HFFc6 (cell line): ENCODE measurements at places on chromosomes 4 and X.
A peak's percentile ranks its signal among the peaks of the same experiment; 100 is the strongest.

GRCh38 chr4:121096629-121097028 lies 24.3 kb upstream of the NDNF start:
- DNase-seq: peak; percentile 46

- no peak for DNase-seq
These were observed 316.6 kb upstream of the BOD1L1 start for GRCh38 chr4:13944095-13944511.

DNA sequence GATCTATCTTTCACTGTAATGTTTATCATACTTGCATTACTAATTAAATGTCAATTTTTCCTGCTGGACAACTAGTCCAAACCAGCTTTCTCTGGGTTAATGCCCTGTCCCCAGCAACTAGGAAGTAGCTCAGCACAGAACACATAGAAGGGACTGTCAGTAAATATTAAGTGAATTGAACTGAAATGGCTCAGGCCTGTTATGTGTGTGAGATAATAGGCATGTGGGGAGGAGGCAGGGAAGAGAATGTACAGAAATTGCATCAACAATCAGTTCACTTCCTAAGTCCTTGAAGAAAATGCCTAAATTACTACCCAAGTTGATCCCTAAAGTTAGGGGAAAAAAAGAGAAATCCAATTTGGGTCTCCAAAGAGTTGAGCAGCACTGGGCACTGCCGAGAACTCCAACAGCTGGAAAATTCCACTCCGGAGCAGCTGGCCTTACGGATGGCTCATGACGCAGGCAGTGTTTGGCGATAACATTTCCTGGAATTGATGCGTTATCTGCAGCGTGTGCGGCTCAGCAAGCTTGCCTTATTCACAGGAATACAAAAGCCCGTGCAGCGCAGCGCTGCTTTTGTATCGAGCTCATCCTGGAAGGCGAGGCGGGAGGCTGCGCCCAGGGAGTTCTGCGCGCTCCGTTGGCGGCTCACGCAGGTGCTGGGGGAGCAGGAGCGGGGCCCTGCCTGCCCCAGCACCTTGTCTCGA lies 297.3 kb upstream of the LCORL start:
- no peak for DNase-seq

DNA sequence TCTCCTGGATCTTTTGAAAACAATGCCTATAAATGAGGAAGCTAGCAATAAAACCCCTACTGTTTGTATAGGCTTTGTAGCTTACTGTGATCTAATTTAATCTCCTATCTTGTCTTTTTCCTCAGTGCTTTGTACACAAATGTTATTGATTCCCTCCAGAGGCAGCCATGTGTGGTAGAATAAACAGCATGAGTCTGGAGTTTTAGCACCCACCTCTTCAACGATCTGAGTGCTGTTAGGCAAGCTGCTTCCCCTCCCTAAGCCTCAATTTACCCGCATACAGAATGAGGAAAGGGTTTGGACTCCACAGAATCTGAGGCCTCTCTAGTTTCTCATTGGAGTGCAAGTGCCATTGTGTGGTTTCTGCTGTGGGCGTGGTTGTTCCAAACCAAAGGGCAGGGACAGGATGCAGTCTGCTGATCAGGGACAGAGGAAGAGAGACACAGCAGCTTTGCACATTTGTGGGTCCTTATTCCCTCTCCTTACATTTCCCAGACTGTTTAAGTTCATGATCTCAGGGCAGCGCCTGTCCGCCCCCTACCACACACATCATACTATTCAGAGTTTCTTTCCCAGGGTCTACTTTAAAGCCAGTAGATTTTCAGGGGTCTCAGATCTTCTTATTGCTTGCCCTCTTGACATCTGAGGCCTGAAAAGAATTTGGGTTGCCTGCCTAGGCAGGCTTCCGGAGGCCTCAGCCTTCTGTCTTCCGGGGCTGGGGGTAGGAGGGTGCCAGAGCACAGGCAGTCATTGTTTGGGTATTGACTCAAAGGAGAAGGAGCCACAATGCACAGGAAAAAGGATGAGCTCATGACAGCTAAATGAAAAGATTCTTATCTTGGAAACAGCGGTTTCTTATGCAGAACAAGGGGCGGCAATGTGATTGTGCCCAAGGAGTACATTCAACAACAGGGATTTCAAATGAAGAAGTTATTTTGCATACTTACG lies 114.9 kb upstream of the TEX13D start:
- peak; percentile 0 for DNase-seq

DNA sequence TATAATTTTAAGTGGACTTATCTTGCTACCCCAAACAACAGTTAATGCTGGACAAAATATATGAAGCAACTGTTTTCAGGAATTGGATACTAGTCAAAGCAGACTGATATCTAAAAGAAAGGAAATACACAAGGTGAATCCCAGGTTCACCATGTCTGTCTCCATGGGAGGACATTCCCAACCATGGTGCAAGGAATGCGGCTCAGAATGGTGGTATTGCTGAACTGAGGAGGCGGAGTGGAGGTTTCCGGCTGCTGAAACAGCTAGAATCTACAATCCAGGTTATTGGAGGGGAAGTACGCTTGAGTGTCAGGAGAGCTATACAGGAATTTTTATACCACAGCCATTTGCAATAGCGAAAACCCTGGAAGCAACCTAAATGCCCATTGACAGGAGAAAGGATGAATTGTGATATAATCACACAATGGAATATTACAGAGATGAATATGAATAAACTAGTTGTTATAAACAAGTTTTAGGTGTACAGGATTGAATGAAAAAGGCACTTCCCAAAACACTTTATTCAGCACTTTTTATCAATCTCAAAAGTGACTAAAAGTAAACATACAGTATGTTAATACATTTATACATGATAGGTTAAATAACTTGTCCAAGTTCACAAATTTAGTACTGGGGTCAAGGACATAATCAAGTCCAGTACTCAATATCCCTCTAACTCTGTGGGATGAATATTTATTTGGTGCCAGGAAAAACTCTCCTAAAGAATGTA lies 9.0 kb downstream of the HMGB2 start:
- DNase-seq: no peak

DNA sequence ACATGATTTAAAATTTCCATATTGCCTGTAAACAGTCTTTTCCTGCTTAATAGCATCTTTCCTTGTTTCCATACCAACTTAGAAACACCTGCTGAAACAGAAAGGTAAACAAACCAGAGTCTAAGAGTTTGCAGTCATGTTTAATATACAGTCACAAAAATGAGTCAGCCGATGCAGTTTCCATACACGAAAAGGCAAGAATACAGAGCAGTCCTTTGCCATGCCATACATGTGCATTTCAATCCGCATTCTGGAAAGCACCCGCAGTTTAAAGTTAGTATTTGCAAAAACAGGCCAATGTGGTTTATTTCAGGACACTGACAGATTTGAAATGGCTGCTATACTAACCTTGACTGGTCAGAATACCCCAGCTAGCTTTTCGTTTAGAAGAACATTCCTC lies 32.1 kb downstream of the ASB5 start:
- DNase-seq: no peak

DNA sequence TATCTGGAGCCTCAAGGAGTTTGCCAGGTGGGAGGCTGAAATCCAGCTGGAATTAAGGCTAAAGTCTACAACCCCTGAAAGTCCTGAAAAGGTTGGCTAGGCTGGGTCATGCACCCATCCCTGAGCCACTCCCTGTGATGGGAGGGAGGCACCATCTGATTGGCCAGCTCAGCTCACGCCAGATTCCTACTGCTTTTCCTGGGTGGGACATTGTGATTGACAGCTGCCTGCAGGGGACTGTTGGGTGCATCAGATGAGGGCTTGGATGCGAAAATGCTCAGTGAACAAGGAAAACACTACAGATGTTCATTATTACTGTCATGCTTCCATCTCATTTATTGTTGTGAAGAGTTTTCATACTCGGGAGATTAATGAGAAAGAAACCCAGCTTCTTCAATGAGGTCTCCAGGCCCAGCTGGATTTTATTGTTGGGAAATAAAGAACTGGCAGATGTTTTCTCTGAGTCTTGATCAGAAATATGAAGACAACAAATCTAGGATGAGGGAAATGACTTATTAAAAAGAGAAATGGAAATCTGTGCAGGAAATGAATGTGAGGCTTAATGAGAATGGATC lies 185.9 kb downstream of the STK32B start:
- no peak for DNase-seq

DNA sequence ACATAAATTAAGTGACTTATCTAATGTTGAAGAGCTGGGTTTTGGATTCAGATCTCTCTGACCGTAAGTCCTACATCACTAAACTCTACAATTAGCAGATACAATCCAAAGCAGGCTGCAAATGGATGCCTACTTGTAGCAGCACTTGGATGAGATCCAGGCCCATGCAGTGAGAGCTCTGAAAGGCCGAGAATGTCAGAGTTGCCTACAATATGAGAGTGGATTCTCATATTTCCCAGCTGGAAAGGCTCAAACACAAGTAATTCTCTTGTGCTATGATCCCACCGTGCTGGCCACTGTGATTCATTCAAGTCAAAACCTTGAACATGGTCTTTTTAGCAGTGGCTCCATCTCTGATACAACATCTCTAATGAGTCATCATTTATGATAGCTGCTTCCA lies 125.4 kb upstream of the CHRDL1 start:
- DNase-seq: no peak

DNA sequence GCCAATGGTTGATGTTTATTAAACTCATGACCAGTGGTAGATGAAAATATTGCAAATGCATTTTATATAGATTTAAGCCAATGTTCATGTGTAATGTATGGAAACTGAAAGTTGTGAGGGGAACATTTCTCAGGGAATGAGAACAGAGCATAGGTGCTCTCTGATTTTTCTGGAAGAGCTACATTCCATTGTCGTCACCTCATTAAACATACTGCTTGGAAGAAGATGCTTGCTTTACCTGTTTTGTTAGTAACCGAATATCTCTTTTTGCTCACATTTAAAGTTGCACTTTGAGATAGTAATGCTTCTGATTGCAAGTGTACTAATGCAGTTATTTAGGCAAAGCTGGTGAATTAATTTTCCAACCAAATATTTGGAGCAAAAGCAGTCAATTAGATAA lies 93.8 kb upstream of the CLCN4 start:
- DNase-seq: no peak

GRCh38 chrX:71000139-71000538 lies 68.0 kb downstream of the SNX12 start:
- DNase-seq: no peak

GRCh38 chr4:189206953-189207352 lies 733.7 kb upstream of the FRG1 start:
- no peak for DNase-seq

DNA sequence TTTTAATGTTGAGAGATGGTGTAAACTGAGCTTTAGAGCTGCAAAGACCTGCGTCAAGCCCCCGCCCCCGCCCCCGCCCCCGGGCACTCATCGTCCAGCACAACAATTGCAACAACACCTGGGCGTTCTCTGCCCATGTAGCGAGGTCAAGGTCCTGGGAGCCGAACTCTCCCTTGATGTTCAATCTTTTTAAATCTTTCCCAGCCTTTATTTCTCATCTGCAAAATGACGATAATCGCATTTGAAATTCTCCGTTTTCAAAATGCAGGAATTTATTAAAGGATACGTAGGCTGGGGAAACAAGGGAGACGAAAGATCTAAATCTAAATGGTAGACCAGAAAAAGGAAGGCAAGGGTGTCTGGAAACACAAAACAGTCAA lies 648 bp upstream of the MSMO1 start:
- no peak for DNase-seq

GRCh38 chrX:113828470-113828869 lies 755.4 kb upstream of the HTR2C start:
- no peak for DNase-seq

DNA sequence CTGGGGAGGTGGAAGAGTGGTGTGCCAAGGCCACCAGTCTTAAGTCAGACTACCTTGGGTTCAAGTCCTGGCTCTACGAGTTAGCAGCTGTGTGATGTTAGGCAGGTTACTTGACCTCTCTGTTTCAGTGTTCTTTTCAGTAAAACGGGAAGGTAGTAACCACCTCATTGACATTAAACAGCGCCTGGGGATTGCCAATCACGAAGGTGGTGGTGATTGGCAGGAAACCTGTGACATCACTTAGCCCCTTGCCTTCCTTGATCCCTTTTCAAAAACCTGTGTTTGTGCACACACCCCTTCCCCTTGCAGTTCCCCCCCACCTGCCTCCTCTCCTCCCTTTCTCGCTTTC lies 7.6 kb downstream of the KLF3 start:
- DNase-seq: no peak

GRCh38 chr4:137997496-137997895 lies 244.7 kb downstream of the SLC7A11 start:
- no peak for DNase-seq

DNA sequence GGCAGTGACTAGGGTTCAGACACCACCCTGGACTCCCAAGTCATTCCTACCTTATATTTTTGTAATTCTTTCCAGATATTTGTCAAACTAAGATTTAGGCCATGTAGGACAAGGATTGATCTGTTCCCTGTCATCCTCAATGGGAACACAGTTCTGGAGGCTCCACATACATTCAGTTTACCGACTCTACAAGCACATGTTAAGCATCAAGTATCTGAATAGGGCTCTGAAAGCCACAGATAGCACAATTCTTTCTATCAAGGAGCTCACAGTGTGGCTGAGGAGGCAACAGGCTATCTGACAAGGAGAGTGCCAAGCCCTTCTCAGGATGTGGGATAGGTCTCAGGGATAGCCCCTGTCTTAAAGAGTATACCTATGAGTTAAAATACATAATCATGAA lies 37.0 kb upstream of the CXCL8 start:
- DNase-seq: no peak

DNA sequence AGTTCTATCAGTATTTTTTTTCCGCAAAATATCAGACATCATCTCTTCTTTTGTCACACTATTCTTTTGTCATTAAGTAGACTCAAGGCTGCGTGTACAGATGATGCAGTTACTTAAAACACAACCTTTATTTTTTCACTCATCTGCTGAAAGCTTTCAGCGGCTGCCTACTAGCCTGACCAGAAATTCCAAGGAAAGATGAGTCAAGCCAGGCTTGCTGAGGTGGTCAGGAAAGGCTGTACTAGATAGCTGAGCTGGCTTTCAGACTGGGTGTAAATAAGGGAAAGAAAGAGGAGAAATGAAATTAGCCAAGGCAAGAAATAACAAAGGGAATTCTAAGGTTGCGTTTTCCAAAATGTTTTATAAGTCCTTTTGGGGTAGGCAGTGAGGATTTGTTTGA lies 17.9 kb downstream of the STK26 start:
- no peak for DNase-seq

- DNase-seq: no peak
These were observed 66.1 kb downstream of the TRIM2 start for GRCh38 chr4:153270361-153270760.

DNA sequence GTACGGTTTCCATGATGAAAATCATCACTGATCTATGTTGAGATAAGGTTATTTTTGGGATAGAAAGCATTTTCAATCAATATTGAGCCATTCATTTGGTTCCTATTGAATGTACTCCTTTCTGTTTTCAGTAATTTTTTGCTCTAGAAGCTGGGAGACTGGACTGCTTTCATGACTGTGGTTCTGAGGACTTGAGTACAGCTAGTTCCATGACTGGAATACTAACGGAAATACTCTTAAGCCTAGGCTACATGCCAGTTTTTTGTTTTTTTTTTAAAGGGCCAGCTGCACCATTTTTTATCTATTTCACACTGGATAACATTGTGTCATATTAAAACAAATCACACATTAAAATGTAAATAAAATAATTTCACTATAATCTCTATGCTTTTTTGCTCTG lies 16.7 kb downstream of the PRR32 start:
- DNase-seq: no peak
